Activated gamma-delta T cell (primary cell): ENCODE measurements at places on chromosomes 6 and 20.

DNA sequence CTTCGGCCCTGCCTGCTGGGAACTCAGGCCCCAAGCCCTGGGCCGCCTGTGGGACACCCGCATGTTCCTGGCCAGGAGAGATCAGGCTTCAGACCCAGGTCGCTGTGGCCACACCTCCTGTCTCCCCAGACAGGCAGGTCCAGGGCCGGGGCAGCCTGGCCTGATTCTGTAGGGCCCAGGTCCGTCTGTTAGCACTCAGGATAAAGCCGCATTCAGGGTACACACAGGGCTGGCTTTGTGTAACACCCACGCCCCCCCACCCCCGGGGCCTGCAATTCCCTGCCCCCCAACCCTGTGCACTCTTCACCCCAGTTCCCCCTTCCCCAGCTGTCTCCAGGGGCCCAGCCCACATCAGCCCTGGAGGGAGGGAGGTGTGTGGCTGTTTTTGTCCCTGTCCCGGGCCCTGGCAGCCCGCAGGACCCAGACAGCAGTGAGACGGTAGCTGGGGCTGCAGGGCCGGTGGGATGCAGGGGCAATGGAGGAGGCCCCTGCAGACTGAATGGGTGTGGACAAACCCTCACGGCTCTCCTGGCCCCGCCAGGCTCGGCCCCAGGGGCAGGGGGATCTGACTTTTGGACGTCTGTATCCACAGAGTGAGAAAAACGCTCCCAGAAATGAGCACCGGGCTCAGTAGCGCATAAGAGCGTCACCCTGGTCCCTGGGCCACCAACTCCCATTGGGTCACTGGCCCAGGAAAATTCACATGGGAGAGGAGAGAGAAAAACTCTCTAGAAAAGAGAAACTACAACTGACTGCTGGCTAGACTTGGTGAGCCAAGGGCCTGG, 42.4 kb upstream of the ZBP1 start:
- no peak for DNase-seq

GRCh38 chr20:47318586-47319516, 37.6 kb downstream of the ZMYND8 start:
- no peak for DNase-seq

GRCh38 chr6:11414176-11414963, 123.2 kb upstream of the TMEM170B start:
- no peak for DNase-seq

DNA sequence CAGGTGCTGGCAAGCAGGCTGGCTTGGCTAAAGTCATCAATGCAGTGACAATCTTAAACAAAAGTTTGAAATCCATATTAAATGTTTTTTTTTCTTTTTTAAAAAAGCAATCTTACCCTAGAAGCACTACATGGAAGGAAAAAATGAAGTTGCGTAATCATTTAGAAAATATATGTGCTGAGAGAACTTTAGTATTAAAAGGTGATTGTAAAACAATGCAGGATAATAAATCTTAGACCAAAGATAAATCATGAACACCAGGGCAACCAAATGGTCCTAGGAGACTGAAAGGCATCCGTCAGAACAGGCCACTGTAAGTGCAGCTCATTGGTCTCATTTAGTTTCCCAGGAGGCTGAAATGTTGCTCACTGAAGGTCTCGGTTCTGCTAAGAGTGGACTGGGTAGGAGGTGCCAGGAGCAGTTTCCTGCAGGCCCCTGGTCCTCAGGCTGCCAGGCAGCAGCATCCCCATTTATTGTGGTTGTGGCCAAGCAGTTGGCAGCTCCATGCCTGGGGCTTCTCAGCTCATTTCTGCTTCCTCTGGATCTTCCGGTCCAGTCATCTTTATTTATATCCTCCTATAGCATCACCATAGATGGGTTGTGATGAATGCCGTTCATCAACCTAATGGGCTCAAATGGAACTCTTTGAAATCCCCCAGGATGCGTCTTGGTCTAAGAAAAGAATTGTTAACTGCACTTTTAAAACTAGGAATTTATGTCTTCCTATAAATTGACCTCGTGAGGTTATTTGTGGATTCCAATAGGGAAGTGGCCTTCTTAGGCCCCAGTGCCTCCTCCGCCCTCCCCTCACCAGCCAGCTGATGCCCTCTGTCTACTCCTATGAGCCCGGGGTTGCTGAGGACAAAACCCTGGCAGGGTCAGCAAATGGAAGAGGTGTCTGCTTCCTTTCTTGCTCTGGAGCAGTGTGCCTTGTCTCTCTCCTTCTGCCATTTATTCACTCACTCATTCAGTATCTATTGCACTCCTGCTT, 269.0 kb downstream of the UST start:
- no peak for DNase-seq

- DNase-seq: no peak
Observed at GRCh38 chr6:84568971-84569370, 195.4 kb downstream of the TBX18 start.

GRCh38 chr6:163804991-163805390, 390.5 kb downstream of the QKI start:
- no peak for DNase-seq
